ENCODE measurements at places on chromosomes 7 and 10.

DNA sequence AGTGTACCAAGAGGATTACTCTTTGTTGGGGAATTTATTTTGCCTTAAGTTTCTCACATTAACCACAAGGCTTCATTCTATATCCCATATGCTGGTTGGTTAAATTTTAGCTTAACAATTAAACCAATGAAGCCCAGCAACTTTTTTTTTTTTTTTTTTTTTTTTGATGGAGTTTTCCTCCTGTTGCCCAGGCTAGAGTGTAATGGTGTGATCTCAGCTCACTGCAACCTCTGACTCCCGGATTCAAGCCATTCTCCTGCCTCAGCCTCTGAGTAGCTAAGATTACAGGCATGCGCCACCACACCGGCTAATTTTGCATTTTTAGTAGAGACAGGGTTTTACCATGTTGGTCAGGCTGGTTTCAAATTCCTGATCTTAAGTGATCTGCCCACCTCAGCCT is 75.0 kb upstream of the MKX start:
- DNase-seq = no peak

DNA sequence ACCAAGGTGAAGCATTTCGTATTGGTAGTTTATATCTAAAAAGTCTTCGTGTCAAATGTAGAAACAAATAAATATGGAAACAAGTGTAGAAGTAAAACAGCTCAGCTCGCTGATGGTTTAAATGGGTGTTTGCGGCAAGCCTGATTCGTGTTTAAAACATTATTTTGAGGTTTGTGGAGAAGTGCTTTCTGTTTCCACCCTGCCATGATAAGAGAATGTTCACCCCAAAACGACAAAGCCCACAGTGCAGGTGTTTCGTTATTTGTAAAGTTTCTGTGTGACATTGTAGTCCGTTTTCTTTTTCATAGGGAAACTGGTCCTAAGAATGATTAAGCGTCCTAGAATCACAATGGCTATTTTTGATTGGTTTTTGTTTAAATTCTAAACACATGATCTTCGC is 316.2 kb upstream of the SHH start:
- DNase-seq = no peak

DNA sequence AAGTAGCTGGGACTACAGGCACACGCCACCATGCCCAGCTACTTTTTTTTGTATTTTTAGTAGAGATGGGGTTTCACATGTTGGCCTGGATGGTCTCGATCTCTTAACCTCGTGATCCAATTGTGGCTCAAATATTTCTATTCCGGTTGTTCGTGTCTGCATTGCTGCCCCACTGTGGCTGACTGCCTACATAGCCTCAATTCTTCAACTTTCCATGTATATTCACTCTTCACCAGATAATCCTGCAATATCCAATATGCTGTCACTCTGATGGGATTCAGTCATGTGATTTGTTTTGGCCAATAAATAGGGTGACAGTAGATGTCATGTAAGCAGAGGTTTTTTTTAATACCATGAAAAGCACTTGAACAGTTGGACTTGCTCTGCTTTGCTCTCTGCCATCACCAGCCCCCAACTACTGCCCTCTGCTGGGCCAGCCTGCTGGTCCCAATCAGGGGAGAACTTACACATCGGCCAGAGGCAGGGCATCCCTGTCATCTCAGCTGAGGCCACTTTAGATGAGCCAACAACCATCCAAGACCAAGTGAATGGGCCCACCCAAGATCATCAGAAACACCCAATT is 56.7 kb downstream of the NSUN6 start:
- DNase-seq = no peak

DNA sequence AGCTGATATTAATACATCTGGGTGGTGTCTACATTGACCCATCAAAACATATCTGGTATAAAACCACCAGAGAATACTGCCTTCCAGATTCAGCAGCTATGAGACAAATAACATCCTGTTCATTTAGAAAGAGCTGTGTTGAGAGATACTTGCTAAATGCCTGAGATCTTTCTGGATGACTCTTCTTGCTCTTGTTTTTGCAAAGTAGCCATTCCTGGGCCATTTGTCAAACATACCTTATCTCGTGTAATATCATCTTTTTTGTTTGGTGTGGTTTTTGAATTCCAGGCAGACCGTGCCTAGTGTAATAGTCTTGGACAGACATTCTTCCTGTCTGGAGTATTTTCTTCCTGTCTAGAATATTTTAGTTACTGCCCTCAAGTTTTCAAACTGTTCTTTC is 74.7 kb upstream of the PRR15 start:
- DNase-seq = no peak

- no peak for DNase-seq
These were observed 298.4 kb downstream of the CCDC3 start for GRCh38 chr10:12703126-12703525.

GRCh38 chr10:98302741-98303365 is 34.9 kb upstream of the LOXL4 start:
- DNase-seq = no peak

- peak; percentile 32 for DNase-seq
These were observed 75.9 kb downstream of the RGS10 start for GRCh38 chr10:119466655-119467054.

DNA sequence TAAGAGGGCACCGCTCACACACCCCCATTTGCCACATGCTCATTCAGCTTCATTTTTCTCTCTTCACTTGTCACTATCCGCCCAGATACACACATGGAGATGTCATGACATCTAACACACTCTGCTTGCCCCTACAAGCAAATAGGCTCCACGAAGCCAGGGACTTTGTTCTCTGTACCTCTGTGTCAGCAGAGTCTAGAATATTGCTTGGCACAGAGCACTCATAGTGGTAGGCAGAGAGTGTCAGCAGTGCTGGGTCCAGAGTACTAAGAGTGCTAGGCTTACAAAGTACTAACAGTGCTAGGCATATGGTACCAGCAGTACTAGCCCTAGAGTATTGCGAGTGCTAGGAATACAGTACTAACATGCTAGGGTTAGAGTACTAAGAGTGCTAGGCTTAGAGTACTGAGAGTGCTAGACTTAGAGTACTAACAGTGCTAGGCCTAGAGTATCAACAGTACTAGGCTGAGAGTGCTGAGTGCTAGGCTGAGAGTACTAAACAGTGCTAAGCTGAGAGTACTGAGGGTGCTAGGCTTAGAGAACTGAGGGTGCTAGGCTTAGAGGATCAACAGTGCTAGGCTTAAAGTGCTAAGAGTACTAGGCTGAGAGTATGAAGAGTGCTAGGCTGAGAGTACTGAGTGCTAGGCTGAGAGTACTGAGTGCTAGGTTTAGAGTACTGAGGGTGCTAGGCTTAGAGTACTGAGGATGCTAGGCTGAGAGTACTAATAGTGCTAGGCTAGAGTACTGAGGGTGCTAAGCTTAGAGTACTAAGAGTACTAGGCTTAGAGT is 166.1 kb downstream of the PRKAG2 start:
- no peak for DNase-seq

- DNase-seq = no peak
These were observed 39.3 kb upstream of the NEBL start for GRCh38 chr10:20936396-20936795.

DNA sequence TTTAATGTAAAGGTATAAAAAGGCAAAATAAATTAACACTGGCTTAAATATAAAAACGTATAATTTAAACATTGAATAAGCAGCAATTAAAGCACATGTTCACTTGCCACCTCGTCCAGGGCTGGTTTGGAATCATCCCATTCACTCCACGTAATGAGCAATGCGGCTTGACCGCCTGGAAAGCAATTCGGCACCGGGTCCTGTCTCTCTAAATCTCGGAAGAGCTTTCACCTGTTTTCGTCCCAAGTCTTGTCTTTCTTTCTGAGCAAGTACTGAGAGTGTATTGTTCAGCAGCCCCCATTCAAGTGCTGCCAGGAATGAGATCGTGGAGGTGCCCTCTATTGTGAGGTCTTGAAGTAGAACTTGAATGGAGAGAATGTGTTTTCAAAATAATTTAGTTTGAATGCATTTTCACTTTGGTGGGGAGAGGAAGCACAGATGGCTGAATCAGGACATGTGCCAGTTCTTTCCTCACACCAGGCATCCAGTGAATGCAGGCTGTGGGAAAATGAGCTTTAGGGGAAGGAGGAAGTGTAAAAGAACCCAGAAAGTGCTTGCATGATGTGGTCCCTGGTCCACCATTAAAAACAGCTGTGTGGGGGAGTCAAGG is 515.2 kb downstream of the REEP3 start:
- DNase-seq = no peak

- no peak for DNase-seq
These were observed 90.7 kb downstream of the COL13A1 start for GRCh38 chr10:69892406-69892805.

GRCh38 chr10:96978621-96979154 is 146.6 kb downstream of the LCOR start:
- no peak for DNase-seq

DNA sequence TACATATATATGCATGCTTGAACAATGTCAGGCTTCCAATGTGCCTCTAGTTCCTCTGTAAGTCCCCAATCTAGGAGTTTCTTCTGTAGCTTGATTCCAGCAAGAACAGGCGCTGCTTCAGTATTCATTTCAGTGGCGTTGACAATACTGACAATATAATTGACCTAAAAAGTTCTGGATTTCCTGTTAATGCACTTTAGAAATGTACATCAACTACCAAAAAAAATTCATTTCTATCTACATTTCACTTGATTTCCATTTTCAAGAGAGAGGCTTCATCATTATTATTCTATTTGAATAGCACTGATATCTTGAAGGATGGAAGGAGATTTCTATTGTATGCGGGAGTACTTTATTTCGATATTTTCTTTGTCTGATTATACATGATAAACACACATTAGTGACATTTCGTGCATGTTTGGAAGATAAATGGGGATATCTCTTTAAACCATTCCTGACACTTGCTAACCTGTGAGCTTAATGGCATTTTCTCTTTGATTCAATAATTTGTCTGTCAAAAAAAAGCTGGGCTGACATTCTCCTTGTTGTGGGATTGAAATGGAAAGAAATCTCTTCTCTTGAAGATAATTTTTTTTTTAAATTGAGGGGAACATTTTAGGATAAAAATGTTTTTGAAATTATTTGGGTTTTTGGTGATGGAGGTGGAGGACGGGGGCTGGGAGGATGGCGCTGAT is 568.2 kb downstream of the LRMDA start:
- no peak for DNase-seq

- DNase-seq = no peak
These were observed 3.1 kb upstream of the ETV1 start for GRCh38 chr7:13992596-13992964.

GRCh38 chr10:71964743-71965515 is 734 bp downstream of the CHST3 start:
- peak; percentile 51 for DNase-seq

- no peak for DNase-seq
These were observed 352.8 kb upstream of the PODXL start for GRCh38 chr7:131909151-131909768.

DNA sequence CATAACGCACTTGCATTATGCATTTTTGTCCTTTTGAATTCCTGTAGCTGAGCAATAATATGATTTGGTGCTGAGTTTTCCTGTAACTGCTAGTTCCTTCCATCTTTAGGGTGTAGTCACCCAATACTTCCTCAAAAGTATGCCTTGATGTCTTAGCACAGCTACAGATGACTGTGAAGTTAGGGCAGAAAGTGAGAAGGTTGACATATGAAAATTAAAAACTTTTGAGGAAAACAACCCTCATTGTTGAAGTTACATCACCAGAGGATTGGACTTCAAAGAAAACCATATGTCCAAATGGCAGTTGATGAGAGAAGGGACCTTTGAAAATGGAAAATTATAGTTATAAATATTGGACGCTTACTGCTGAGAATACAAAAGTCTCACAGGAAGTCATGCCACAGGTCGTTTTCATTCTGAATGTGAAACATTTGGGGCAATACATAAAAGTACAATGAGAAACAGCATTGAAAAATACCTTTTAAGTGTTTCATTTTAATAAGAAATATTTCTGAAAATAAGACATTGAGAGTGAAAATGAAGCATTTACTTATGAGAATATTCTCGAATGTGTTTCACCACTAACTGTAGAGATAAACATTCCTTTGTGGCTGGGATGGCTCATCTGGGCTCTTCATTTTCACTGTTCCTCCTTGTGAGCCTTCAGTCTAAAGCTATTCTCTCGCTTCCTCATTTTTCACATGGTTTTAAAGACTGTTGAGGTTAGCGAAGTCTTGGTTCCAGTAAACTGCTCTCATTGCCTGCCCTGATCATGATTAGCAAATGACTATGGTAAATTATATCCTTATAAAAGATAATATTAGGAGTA is 61.4 kb upstream of the NME8 start:
- no peak for DNase-seq

GRCh38 chr10:110667620-110668343 is 23.6 kb downstream of the RBM20 start:
- DNase-seq = no peak

DNA sequence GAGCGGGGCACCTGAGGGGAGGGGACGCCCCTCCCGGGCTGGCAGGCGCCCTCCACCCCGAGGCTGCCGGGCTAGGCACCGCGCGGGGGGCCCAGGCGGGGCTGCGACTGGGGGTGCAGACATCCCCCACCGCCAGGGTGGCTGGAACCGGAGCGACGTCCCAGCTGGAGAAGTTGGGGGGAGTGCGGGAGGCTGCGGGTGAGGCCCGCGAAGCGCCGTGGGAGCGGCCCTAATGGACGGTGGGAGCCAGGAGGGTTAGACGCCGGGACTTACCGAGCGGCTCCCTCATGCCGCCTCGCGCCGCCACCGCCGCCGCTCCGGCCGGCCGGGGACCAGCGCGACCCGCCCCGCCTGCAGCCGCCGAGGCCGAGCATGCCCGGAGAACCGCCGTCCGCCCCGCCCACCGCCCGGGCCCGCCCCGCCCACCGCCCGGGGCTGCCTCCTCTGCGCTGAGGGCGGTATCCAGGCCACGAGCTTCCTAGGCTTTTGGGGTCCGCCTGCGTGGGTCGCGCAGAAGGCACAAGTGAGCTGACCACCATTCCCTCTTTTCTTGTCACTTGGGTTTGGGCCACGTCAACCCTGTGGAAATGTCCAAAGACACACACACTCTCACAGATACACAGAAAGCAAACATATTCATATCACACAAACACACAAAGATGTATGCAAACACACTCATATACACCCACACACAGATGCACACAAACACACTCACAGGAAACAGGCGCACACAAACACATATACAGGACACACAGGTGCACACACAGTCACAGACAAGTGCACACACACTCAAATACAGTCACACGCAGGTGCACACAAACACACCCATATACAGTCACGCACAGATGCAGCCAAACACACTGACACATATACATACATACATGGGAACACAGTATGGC is at the start of gene JCAD:
JCAD (minus strand) TSS at position 378 of the 899 bp plus-strand sequence. CDS start 11,774 bp downstream, outside the sequence.
- peak; percentile 56 for DNase-seq

DNA sequence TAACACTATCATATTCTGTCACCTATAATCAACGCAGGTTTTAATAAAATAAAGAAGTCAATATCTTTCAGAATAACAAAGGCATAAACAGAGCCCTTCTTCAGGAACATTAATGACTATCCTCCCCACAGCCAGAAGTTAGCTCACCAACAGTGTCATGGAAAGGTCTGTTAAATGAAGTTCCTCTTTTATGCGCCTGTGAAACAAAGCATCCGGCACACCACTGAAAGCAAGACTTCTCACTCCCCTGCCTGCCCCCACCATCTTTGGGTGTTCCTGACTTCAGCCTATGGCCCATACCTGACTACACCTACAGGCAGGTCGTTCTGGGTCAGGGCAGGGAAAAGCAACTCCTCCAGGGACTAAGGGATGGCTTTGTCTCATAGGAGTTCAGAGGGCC is 205.4 kb downstream of the FANK1 start:
- no peak for DNase-seq

- no peak for DNase-seq
These were observed 81.8 kb downstream of the SPAG6 start for GRCh38 chr10:22427101-22427500.

GRCh38 chr7:151601521-151602305 is 82.0 kb upstream of the RHEB start:
- no peak for DNase-seq

- DNase-seq = no peak
These were observed 160.0 kb downstream of the ADARB2 start for GRCh38 chr10:1577373-1577770.

All from activated CD8-positive, alpha-beta memory T cell treated with anti-CD3 and anti-CD28 coated beads, Interleukin-2, amount 50 U/mL, for 4 hours (primary cell).